Activated CD8-positive, alpha-beta memory T cell treated with anti-CD3 and anti-CD28 coated beads for 24 hours (primary cell): ENCODE measurements at places on chromosomes 7 and 10.

- peak; percentile 62 for DNase-seq
These were observed 441 bp downstream of the FZD8 start for GRCh38 chr10:35641676-35642034.

DNA sequence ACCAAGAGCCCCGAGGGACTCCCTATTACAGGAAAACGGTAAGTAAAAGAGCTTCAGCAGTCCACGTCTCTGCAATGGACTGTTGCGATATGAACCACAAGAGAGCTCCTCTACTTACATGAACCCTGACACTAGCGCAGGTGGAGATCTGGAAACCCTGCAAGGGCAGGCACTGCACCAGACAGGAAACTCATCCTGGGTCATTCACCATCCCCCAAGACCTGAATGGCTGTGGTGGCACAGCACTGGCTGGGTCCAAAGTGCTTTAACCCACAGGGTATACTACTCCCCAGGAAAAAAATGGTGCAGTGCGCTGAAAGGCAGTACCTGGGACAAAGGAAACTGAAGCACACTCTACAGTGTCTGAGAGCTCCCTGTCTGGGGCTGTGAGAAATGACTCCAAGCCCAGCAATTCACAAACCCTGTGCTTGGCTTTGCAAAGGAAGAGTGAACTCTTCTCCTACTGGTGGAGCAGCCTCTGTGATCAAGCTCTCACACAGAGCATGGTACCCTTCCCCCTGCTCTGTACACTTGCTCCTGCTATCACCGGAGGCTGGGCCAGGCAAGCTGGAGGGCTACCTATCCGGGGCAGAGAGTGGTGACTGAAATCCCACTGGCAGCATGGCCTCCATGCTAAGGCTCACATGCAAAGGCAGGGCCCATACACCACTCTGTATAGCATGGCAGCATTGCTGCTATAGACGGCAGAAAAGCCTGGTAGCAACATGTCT lies 44.9 kb downstream of the HIBADH start:
- DNase-seq: no peak

- no peak for DNase-seq
These were observed 16.1 kb upstream of the ZNF282 start for GRCh38 chr7:149179241-149179640.

GRCh38 chr7:608954-609353 lies 89.3 kb upstream of the PDGFA start:
- DNase-seq: no peak

GRCh38 chr7:46752881-46753366 lies 829.0 kb downstream of the TNS3 start:
- DNase-seq: no peak

GRCh38 chr7:114206688-114207087 lies 207.9 kb upstream of the FOXP2 start:
- no peak for DNase-seq

DNA sequence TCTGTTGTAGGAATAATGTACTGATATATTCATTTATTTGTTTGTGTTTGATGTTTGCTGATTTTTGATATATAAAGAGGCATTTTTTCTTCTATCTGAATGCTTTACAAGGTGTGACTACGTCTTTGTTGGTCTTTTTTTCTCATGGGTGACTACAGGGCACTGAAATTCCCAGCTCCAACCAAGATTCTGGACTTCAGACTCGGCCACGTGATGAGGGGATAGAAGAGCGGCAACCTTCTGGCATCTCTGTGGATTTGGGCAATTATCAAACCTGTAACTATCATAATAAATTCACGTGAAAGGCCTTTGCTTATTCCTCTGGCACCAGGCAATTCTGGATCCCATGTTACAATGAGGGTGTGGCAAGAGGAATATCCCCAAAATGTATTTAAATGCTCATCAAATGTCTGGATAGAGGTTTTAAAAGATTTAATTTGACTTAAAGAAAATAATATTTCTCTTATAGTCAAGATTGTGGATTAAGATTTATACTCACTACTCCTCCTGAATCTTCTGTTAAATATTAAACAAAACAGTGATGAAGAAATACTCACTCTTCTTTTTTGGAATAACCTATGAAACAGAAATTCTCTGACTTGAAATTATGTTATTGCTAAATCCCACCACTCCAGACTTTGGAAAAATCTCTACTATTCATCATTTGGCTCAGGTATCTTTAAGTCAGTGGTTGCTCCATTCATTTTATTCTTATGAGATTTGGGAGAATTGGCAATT lies 276.3 kb downstream of the GPR37 start:
- no peak for DNase-seq

DNA sequence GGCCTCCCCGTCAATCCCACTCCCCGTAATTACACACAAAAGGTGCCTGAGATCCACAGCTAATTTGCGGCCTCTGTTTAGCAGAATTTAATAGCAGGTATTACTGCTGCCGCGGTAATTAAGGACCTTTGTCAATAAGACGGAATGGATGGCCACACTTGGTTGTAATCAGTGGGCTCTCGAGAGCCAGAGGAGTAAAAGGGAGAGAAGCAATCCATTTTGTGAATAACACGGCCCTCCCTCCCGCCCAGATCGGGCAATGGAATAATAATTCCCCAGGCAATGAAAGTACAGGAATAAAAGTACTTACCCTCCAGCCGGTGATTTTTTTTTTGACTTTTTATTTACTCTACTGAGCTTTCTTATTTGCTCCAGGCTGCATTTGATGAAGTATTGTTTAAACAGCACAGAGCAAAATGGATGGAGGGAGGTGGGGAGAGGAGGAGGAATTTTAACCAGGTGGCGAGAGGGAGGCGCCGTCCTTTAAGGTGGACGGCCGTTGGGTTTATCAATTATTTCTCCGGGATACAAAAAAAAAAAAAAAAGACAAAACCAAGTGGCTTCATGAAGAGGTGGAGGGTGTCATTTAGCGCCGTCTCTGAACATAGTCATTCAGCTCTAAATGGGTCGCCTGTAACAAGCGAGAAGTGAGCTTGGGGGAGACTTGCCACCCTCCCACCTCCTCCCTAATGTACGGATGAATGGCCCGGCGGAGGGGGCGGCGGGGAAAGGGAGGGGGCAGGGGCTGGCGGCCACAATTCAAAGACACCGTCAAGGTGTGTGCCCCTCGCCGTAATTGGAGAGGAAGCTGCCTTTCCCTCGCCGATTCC lies 120.3 kb downstream of the BUB3 start:
- no peak for DNase-seq
